ENCODE measurements at places on chromosomes 3 and 15. TPM values are rescaled to one million over a fixed set of nuclear protein-coding genes. Genes with fewer than 3 reads are reported as not detected.

DNA sequence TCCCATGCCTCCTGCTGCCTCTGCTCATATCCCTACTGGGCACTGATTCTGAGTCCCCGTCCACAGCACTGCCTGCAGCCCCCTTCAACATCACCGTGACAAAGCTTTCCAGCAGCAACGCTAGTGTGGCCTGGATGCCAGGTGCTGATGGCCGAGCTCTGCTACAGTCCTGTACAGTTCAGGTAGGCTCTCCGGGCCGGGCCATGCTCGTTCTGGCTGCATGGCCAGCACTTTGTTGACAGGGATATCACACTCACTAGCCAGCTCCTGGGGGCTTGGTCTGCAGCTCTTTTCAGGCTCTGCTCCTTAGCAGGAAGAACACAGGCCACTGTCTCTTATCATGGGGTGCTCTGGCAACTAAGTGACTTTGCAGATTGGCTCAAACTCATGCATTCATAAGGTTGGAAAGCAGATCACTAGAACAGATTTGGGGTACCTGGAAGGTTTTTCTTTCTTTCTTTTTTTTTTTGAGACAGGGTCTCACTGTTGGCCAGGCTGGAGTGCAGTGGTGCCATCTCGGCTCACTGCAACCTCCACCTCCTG lies 6.0 kb downstream of the TYRO3 start:
- no peak for DNase-seq

DNA sequence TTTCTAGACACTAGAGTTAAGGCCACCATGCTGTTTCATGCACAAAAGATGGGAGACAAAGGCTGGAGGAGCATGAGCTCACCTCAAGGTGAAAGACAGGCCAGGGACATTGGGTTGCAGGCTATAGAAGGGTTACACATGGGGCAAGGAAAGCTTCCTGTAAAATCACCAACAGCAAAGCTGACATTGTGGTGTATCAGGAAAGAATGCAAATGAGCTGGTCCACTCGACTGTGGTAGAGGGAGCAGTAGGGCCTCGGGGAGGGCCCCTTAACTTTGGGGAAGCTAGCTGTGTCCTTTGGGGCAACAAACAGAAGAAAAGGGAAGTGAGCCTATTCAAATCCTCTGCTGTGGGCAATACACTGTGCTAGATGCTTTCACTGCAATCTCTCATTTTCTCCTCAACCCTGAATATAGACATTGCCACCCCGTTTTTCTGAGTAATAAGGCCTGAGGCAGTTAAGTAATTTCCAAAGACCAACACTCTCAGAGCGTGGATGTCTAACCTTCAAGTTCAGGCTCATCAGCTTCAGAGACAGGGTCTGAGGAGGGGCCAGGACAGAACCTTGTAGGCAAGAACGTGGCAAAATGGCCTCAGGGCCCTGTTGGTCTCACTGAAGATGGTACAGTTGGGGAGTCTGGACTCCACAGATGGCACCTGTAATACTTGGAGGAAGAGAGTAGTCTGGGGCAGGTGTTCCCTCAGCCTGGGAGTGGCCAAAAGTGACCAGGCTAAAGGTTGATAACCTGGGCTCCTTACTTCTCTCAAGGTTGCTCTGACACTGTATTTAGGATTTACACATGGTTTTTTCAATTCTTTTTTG lies 24.1 kb downstream of the CX3CR1 start:
- DNase-seq, result no peak

CCR9 gene
- total RNA-seq, result not detected

TAGLN3 gene
- 0.76 TPM for total RNA-seq

ZNF609 gene
- total RNA-seq, result 27.8 TPM

DNA sequence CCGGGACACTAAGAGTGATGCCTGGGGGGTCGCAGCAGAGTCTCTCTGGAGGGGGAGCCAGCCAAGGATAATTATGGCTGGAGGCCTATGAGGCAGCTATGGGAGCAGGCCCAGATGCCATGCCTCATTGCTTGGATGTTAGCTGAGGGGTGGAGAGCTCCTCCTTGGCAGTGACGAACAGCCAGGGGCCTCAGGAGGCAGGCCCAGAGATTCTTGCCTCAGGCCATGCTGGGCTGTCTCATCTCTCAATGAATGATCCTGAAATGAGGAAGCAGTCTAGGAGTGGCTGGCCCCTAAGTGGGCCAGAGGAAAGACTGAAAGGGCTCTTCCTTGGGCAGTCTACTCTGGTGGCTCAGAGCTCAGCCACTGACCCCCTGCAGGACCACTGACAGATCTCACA lies 21.3 kb downstream of the KIF9 start:
- DNase-seq, result no peak

TGM5 gene
- total RNA-seq, result not detected

PLCH1 gene
- not detected for total RNA-seq

- no peak for DNase-seq
Measured at GRCh38 chr3:68880632-68881031, 51.7 kb downstream of the TAFA4 start.

- DNase-seq, result no peak
Measured at GRCh38 chr3:130773366-130773765, 26.7 kb upstream of the PIK3R4 start.

SLC41A3 gene
- 45.7 TPM for total RNA-seq

- DNase-seq, result no peak
Measured at GRCh38 chr3:60839246-60839645, 412.0 kb downstream of the FHIT start.

DNA sequence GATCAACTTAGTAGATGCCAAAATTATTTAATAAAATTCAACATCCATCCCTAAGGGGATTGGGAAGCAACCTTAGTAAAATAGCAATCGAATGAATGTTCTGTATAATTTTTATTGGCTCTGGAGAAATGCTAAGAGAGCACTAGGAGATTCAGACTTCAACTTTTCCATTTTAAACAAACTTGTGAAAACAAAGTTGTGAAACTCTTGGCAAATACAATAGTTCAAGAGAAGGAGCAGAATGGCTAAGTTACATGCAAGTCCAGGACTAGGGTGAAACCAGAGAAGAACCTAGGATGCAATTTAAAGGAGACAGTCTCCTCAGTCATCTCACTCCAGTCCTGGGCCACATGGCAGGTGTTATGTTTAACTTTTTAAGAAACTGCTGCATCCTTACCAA lies 16.7 kb upstream of the ZNF280D start:
- DNase-seq, result no peak

DNA sequence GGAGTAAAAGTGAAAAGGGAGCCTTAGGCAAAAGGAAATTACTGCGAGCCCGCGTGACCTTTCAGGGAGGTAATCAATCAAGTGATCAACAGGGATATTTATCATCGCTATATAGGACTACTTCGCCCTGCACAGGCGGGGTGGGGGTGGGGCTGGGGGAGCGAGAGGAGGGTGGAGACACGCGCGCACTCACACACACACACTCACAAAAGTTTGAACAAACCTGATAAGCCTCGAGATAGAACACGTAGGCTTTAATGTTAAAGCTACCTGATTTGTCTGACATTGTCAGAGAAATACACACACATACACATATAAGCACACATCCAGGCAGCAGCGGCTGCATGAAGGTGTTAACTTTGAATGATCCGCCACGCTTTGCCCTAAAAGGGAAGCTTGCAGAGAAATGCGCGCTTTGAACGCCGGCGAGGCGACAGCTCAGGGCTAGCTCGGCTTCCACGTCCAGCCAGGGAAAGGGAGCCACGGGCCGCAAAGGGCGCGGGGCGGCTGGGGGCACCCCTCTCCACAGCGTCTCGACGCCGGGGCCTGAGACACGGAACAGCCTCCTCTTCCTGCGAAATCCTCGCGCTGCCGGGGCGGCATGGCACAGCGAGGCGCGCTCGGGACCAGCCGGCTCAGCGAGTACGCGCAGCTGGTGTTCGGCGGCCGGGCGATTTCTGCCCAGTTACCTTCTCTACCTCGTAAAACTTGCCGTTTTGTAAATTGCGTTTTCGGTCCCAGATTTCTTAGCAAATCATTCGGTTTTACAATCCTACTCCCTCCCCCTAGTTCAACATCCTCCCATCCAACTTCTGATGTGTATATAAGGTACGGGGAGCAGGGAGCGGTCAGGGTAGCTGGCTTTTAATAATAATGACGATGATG lies 4.8 kb upstream of the MECOM start:
- no peak for DNase-seq

DNA sequence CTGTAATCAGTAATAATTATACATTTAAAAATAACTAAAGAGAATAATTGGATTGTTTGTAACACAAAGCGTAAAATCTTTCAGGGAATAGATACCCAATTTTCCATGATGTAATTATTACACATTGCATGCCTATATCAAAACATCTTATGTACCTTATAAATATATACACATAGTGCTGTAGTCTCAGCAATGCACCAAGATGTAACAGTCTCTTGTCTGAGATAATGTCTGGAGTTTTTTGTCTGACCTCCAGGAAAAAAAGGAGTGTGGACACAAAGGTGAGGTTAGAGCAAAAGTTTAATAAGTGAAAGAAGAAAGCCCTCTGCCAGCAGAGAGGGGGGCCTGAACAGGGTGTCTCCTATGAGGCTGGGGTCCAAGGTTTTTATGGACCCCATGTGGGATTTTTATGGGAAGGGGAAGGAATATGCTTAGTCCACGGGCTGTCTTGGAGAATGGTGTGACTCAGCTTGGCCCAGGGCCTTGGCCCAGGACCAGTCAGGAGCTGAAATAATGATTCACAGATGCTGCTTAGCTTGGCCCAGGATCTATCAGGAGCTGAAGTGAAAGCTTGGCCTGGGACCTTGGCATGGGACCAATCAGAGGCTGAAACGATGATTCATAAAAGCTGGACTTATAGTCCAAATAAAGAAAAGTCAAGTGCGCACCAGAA lies 545.0 kb downstream of the ZPLD1 start:
- no peak for DNase-seq

DNA sequence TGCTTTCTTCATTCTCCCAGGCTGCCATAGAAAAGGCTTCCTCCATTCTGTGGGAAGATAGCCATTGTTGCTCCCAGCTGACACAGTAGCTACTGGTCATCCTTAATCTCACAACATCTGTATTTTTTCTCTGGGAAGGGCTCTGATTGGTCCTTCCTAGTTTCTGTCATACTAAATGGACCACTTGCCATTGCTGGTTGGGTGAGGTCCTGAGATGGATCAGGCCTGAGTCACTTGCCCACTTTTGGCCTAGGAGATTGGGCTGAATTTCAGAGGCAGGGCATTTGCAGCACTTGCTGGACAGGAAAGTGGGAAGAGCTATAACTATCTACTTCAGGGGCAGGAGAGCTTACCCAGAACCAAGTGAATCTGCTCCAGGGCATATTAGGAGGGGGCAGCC lies 106.5 kb upstream of the PROK2 start:
- no peak for DNase-seq

GRCh38 chr15:46636206-46636605 lies 1001.4 kb downstream of the SQOR start:
- DNase-seq, result no peak

DNA sequence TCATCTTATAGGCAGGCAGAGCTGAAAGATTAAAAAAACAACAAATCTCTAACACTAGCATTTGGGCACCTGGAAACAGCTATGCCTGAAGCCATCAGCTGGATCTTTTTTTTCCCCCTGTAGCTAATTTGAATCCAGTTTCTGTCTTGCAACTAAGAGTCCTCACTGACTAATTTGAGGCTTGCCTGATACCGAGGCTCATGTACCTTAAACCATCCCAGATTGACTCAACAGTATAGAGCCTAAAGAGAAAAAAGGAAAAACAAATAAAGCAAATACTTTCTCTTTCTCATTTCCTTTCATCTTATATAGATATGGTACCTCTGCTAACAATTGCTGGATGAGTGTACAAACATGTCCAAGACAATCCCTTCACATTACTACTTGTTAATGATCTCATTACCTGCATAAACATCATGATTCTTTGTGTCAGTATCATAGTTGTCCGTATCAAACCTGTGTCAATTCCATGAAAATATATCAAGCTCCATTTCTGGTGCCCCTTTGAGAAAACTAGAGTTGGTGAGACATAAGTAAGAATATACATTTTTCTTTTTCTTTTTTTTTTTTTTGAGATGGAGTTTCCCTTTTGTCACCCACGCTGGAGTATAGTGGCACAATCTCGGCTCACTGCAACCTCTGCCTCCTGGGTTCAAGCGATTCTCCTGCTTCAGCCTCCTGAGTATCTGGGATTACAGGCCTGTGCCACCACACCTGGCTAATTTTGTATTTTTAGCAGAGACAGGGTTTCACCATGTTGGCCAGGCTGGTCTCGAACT lies 43.1 kb downstream of the BHLHE40 start:
- DNase-seq, result no peak

DNA sequence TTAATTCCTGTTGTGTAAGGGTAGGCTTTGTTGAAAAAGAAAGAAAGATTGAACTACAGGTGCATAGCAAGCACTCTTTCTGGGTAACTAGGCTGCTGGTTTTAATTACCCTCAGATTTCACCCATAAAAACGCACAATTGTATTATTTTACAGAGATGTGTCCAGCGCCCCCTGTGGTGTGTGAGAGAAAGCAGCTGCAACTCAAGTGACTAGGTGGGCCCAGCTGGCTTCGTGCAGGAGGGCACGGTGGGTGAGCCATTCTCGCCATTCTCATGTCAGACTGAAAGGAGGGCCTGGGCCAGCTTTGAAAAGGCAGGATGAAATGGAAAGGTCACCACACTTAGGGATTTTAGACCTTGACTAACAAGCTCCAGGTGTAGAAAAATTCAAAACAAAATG lies 122.6 kb downstream of the LRIG1 start:
- DNase-seq, result no peak

SRGAP3 gene
- total RNA-seq, result 0.76 TPM
